Sciatic nerve (tissue), 2 donors: ENCODE measurements at places on chromosomes 6 and 20. TPM values are rescaled to one million over a fixed set of nuclear protein-coding genes. Genes with fewer than 3 reads are reported as not detected.
A peak's percentile ranks its signal among the peaks of the same experiment; 100 is the strongest.

DNA sequence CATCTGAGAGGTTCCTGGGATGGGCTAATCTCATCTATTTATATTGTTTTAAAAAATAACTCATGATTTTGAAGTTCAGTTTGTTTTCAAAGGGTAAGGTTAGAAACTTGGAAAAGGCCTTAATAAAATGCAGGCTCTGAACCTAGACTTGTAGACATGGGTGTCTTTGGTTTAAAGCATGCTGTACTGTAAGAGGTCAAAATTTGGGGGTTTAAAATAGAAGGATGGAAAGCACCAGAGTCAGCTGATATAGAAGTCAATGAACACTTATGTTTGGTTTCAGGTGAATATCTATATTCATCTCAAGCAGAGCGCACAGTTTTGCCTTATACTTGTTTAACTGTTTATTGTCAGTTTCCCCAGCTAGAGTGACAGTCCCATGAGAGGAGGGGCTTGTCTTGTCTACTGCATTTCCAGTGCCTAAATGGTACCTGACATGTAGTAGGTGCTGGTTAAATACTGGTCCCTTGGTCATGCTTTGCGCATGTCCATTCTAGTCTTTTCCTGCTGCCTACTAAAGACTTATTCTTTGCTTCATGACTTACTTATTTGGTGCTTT is 112.3 kb upstream of the DTNBP1 start:
- no peak for DNase-seq

GRCh38 chr6:163485388-163485851 is 70.9 kb downstream of the QKI start:
- DNase-seq: no peak

- DNase-seq: no peak
Observed at GRCh38 chr20:39853050-39853449, 836.0 kb downstream of the MAFB start.

GRCh38 chr6:45691426-45691825 is 313.7 kb upstream of the SUPT3H start:
- DNase-seq: no peak

Gene LBP
- 0.40 TPM for total RNA-seq

- no peak for DNase-seq
Observed at GRCh38 chr6:13674533-13675190, 37.0 kb downstream of the RANBP9 start.

DNA sequence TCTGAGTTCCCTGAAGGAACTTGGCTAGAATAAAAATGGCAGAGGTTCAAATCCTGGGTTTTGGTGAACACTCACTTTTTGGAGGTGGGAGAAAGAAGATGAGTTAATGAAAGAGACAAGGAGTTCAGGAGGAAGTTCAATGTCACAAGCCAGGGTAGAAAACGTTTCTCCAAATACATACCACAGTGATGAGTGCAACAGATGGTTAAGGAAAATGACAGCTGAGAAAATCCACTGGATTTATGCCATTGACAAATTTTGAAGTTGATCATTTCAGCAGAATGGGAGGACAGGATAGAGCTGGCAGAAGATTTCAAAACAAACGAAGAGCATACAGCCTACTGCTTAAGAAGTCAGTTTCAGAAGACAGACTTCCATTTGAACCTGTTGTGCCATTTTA is 122.7 kb downstream of the GFRAL start:
- DNase-seq: no peak

- DNase-seq: peak; percentile 30
Observed at GRCh38 chr6:161150566-161150965, 123.3 kb downstream of the AGPAT4 start.

- no peak for DNase-seq
Observed at GRCh38 chr6:15322781-15323536, 77.1 kb downstream of the JARID2 start.

GRCh38 chr6:150681578-150682395 is 82.1 kb downstream of the PLEKHG1 start:
- no peak for DNase-seq
